Esophagus squamous epithelium (tissue), 5 donors: ENCODE measurements at places on chromosomes 2 and 18. TPM values are rescaled to one million over a fixed set of nuclear protein-coding genes. Genes with fewer than 3 reads are reported as not detected.

DNA sequence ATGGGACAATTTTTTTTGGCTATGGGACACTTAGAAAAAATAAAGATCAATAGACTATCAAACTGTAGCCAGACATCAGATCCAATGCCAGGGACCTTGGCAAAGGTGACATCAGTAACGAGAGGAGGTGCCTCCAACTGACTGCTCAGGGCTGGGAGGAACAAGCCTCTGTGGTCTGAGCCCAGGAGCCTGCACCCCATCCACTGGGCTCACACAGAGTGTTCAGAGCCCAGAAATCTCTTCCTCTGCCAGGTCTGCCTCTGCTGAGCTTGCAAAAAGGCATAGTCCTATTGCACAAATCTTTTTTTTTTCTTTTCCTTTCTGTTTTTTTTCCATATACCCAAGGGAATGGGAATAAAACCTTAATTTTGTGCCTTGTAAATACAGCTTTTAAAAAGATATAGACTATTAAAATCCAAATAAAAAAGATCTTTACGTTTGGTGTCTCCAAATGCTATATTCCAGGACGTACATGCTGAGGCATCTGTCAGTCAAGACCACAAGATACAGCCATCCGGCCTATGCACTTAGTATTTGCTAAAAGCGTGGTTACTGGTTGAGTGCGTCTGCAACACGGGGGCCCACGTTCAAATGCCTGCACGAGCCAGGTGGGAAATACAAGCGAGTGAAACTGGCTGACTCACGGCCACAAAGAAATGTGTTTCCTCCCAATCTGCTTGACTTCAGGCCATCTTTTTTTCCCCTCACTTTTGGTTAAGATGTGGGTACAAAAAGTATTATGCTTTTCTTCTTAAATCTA is 7.8 kb upstream of the ARHGAP25 start:
- no peaks in the 10 kb centered on the region for H3K36me3 ChIP-seq
- peak; percentile 20 for DNase-seq
- H3K4me1 ChIP-seq, result peaks cover 16% of the 10 kb centered on the region
- no peak overlapping the region for H3K4me3 ChIP-seq
- H3K27ac ChIP-seq, result no peak overlapping the region

GRCh38 chr2:136785215-136785614 is 19.9 kb downstream of the THSD7B start:
- no peak overlapping the region for H3K4me3 ChIP-seq
- no peaks in the 10 kb centered on the region for H3K4me1 ChIP-seq
- H3K36me3 ChIP-seq, result no peaks in the 10 kb centered on the region
- H3K27me3 ChIP-seq, result no peaks in the 10 kb centered on the region
- DNase-seq, result no peak

DNA sequence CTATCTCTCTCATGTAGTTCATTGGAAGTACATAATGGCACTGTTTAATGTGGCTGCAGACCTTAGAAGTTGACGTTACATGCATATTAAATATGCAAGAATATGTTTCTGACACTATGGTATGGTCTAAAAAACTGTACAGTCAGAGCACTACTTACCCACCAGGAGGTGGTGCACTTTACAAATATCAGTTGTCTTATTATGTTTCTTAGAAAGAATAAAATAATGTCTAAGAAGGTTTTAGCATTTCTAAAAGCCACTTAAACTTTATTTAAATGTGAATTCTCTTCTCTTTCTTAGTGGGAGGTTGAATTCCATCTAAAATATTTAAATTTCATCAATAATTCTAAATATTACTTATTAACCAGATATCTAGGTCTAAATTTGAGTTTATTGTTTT is 4.3 kb downstream of the TMEFF2 start:
- H3K4me3 ChIP-seq, result no peak overlapping the region
- H3K27ac ChIP-seq, result no peak overlapping the region
- no peaks in the 10 kb centered on the region for H3K36me3 ChIP-seq
- H3K27me3 ChIP-seq, result peaks cover 19% of the 10 kb centered on the region
- H3K4me1 ChIP-seq, result peaks cover 16% of the 10 kb centered on the region
- no peak for DNase-seq

DNA sequence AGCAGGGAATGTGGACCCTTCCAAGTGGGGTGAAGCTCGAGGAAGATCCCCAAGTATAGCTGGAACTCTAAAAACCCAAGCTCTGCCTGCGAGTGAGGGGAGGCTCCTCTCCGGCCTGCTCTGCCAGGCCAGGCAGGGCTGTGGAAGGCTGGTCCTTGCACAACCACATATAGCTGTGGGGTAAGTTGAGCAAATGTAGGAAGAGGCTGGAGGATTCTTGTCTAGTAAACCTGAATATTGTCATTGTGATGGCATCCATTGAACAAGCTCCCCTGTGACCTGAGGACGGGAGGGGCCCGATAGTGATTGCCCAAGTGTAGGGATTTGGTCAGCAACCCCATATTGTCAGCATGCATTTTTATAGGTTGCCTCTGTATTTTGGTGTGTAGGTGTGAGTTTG is 103.0 kb downstream of the ACKR3 start:
- no peaks in the 10 kb centered on the region for H3K36me3 ChIP-seq
- no peak overlapping the region for H3K4me3 ChIP-seq
- no peaks in the 10 kb centered on the region for H3K27me3 ChIP-seq
- no peak for DNase-seq
- H3K4me1 ChIP-seq, result peaks cover 14% of the 10 kb centered on the region
- no peak overlapping the region for H3K27ac ChIP-seq

The ST6GAL2 gene
- total RNA-seq, result 3.1 TPM

DNA sequence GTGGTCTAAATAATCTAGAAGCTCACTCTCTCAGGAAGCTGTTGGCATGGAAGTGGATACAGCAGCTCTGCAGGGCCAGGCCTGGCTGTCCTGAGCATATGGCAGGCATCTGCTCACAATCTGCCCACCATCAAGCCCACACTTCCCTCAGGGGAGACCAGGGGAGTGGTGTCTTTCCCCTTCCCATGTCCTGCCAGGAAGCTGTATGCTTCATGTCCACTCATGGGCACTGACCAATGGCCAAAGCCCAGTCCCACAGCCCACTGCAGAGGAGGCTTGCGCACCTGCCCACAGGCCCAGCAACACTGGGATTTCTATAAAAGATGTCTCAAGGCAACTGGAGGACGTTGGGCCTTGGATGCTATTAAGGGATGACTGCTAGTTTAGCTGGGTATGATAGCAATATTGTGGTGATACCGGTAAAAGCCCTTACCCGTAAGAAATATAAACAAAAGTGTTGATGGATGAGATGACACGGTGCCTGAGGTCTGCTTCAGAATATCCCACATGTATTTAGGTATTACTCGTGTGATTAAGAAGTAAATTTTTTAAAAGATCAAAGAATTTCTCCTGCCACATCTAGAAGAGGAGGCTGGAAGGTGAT is 106.7 kb upstream of the CTDP1 start:
- no peaks in the 10 kb centered on the region for H3K36me3 ChIP-seq
- DNase-seq, result no peak
- H3K27me3 ChIP-seq, result no peaks in the 10 kb centered on the region
- H3K4me1 ChIP-seq, result peaks cover 21% of the 10 kb centered on the region
- no peak overlapping the region for H3K4me3 ChIP-seq
- no peak overlapping the region for H3K27ac ChIP-seq

The GALNT3 gene
- 76.0 TPM for total RNA-seq

DNA sequence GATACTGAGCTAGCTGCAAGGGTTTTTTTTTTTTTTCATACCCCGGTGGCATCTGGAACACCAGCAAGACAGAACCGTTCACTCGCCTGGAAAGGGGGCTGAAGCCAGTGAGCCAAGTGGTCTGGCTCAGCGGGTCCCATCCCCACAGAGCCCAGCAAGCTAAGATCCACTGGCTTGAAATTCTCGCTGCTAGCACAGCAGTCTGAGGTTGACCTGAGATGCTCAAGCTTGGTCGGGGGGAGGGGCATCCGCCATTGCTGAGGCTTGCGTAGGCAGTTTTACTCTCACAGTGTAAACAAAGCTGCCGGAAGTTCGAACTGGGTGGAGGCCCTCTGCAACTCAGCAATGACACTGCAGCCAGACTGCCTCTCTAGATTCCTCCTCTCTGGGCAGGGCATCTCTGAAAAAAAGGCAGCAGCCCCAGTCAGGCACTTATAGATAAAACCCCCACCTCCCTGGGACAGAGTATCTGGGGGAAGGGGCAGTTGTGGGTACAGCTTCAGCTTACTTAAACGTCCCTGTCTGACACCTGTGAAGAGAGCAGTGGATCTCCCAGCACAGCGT is 5.1 kb upstream of the MIB1 start:
- peaks cover 31% of the 10 kb centered on the region for H3K4me1 ChIP-seq
- no peak for DNase-seq
- no peaks in the 10 kb centered on the region for H3K36me3 ChIP-seq
- no peak overlapping the region for H3K27ac ChIP-seq
- no peak overlapping the region for H3K4me3 ChIP-seq
- no peaks in the 10 kb centered on the region for H3K27me3 ChIP-seq

- no peaks in the 10 kb centered on the region for H3K27me3 ChIP-seq
- no peaks in the 10 kb centered on the region for H3K36me3 ChIP-seq
- no peak for DNase-seq
- no peaks in the 10 kb centered on the region for H3K4me1 ChIP-seq
Measured at GRCh38 chr2:68103030-68103708, 40.4 kb upstream of the C1D start.

- peaks cover 3% of the 10 kb centered on the region for H3K4me1 ChIP-seq
- H3K4me3 ChIP-seq, result no peak overlapping the region
- H3K27me3 ChIP-seq, result no peaks in the 10 kb centered on the region
- no peaks in the 10 kb centered on the region for H3K36me3 ChIP-seq
- DNase-seq, result no peak
- no peak overlapping the region for H3K27ac ChIP-seq
Measured at GRCh38 chr2:209473930-209474419, 50.1 kb downstream of the MAP2 start.

GRCh38 chr18:62001396-62001795 is 108.6 kb upstream of the RNF152 start:
- H3K4me1 ChIP-seq, result no peaks in the 10 kb centered on the region
- no peaks in the 10 kb centered on the region for H3K36me3 ChIP-seq
- no peak overlapping the region for H3K4me3 ChIP-seq

The HOXD13 gene
- total RNA-seq, result not detected

The ZSWIM2 gene
- total RNA-seq, result not detected

- peak overlapping the region; percentile 45 for H3K27ac ChIP-seq
- no peaks in the 10 kb centered on the region for H3K36me3 ChIP-seq
- H3K4me3 ChIP-seq, result no peak overlapping the region
- H3K27me3 ChIP-seq, result no peaks in the 10 kb centered on the region
- DNase-seq, result no peak
- H3K4me1 ChIP-seq, result peaks cover 24% of the 10 kb centered on the region
Measured at GRCh38 chr2:142875010-142875409, 2.5 kb upstream of the KYNU start.

The DSG3 gene
- total RNA-seq, result 706 TPM

- peak overlapping the region; percentile 83 for H3K27ac ChIP-seq
- peaks cover 26% of the 10 kb centered on the region for H3K4me1 ChIP-seq
- H3K36me3 ChIP-seq, result no peaks in the 10 kb centered on the region
- no peak overlapping the region for H3K4me3 ChIP-seq
- H3K27me3 ChIP-seq, result no peaks in the 10 kb centered on the region
Measured at GRCh38 chr2:101329026-101329425, 20.5 kb upstream of the RNF149 start.

- H3K27me3 ChIP-seq, result no peaks in the 10 kb centered on the region
- no peak overlapping the region for H3K27ac ChIP-seq
- H3K4me3 ChIP-seq, result no peak overlapping the region
- H3K36me3 ChIP-seq, result no peaks in the 10 kb centered on the region
- H3K4me1 ChIP-seq, result no peaks in the 10 kb centered on the region
- no peak for DNase-seq
Measured at GRCh38 chr18:51527826-51528225, 330.3 kb upstream of the MEX3C start.

DNA sequence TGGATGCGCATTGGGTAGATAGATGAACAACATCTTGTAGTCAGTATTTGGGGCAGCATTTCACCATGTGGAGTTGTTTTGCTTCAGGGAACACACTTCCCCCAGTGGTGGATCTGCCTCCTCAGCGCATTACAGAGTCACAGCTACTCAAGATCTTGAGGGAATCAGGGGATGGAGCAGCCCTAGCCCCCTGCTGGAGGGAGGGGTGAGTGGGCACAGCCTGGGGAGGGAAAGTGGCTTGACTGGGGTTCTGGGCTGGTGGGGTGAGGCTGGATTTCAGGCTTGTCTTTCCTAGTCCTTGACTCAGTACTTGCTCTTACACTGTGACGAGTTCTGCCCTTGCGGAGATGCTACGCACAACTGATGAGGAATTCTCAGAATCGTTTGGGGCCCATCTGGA is 271.0 kb upstream of the HS6ST1 start:
- no peak overlapping the region for H3K27ac ChIP-seq
- peaks cover 18% of the 10 kb centered on the region for H3K27me3 ChIP-seq
- no peaks in the 10 kb centered on the region for H3K36me3 ChIP-seq

DNA sequence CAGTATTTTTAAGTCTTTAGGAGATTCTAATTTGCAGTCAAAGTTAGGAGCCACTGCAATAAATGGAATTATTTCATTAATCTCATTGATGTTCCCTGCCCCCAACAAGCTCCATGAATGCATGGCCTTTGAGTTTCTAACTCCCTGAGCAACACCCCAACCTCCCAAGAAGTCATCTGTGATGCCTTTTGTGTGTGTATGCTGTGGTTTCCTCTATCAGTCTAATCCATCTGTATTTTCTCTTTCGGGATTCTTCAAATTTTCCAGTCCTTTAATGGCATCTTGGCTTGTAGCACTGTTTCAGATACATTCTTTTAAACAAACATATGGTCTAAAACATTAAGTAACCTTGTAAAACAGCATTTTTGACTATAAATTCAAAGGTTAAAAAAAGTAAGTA is 16.8 kb downstream of the SERPINB10 start:
- DNase-seq, result no peak
- H3K4me1 ChIP-seq, result no peaks in the 10 kb centered on the region
- H3K4me3 ChIP-seq, result no peak overlapping the region
- no peaks in the 10 kb centered on the region for H3K36me3 ChIP-seq

The REV1 gene
- total RNA-seq, result 22.5 TPM

GRCh38 chr18:23438608-23439366 is 14.3 kb upstream of the RIOK3 start:
- peak overlapping the region; percentile 90 for H3K4me3 ChIP-seq
- H3K36me3 ChIP-seq, result no peaks in the 10 kb centered on the region
- H3K27ac ChIP-seq, result no peak overlapping the region

GRCh38 chr18:36525913-36526312 is 228.4 kb downstream of the FHOD3 start:
- no peak overlapping the region for H3K27ac ChIP-seq
- no peak overlapping the region for H3K4me3 ChIP-seq
- no peak for DNase-seq
- no peaks in the 10 kb centered on the region for H3K4me1 ChIP-seq

The LOXL3 gene
- 0.48 TPM for total RNA-seq

GRCh38 chr2:241849616-241850543 is 8.8 kb downstream of the PDCD1 start:
- H3K4me3 ChIP-seq, result no peak overlapping the region
- no peak overlapping the region for H3K27ac ChIP-seq
- no peaks in the 10 kb centered on the region for H3K27me3 ChIP-seq
- H3K4me1 ChIP-seq, result peaks cover 12% of the 10 kb centered on the region
- DNase-seq, result no peak

DNA sequence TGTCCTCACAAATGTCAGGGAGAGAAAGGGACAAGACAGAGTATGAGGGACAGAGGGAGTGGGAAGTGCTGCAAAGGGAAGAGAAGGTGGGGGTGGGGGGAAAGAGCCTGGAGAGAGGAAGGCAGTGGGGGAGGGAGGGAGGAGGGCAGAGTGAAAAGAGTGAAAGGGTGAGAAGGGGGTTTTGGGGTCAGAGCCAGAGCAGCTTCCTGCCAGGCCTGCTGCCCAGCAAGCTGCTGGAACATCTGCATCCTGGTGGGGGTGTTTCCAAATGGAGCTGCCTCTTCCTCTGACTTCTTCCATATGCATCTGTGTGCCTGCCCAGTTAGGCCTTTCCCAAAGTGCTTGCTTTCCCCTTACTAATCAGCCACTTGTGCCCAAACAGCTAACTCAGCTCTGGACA is 94.3 kb upstream of the CELF4 start:
- H3K27me3 ChIP-seq, result no peaks in the 10 kb centered on the region
- H3K4me1 ChIP-seq, result no peaks in the 10 kb centered on the region
- no peak overlapping the region for H3K27ac ChIP-seq
- DNase-seq, result no peak
- H3K4me3 ChIP-seq, result no peak overlapping the region

The BOD1L2 gene
- total RNA-seq, result not detected

The ARHGAP28 gene
- 1.2 TPM for total RNA-seq
